ENCODE measurements at places on chromosomes 7 and 10.

DNA sequence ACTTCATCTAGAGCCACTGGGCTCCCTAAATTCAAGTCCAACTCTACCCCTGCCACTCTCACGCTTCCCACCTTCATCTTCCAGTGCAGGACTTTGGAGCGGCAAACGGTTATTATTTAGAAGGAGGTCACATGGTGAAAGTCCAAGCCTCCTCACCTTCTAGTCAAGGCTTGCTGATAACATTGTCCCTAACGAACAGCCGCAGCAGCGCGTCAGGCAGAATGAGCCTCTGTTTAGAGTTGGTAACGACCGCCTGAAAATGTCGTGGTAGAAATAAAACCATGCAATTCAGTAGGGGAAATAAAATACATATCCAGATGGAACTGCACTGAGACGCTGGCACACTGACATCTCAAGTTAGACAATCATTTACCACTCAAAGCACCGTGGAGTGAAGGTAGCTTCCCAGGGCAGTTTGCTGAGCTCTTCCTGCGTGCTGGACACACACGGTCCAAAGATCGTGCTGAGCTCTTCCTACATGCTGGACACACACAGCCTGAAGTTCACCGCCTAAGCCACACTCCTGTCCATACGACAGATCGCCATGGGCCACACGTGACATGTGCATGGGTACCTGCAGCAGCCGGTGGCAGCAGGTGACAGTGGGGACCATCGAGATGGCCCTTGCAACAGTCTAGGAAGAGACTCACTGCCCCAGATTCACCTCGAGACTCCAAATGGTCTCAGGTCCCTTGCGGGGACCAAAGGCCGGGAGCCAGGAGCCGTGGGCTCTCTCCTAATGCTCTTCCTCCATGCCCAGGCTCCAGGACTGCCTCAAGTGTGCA, 323.5 kb downstream of the PTPRN2 start:
- no peak for DNase-seq

DNA sequence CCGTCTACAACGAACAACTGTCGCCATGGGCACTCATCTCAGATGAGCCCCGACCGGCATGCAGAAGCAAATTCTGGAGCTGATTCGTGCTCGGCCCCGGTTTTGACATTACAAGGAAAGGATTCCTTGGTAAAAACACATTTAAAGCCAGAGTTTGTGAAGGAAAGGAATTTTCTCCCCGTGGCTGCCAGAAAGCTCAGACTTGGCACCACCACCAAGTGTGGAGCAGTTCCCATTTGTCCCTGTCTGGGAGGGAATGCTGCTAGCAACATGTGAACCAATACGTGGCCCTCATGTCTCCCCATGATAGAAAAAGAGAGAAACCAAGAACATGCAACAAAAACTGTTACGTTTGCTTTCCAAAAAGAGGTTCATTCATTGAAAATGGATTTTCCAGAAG, 55.2 kb upstream of the DDC start:
- no peak for DNase-seq

DNA sequence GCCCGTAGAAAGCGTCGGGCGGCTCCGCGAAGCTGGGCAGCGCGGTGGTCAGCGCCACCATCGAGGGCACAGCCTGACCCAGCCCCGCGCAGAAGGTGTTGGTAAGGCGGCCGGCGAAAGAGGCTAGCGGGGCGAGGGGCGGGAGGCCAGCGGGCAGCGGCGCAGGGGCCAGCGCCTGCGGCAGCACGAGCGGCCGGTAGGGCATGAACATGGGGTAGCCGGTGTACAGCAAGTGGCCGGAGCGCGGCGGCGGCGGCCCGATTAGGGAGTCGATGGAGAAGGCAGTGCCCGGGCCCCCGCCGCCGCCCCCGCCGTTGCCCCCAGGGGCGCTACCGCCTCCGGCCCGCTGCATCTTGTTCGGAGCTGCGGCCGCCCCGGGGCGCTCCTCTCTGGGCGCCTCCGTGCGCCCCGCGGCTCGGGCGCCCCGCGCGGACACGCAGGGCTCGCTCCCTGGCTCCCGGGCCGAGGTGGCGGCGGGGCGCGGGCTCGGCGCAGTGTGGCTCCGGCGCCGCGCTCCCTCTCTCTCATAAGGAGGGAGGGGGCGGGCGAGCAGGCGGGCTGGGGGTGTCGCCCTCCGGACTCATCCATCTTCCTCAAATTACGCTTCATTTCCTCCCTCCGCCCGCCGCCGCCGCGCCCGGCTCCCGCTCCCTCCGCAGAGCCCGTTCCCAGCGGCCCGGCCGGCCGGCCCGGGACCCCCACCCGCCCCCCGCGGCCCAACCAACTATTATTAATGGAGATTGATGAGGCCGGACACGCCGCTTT, at the start of gene GBX1:
Gene GBX1 (minus strand): TSS at position 498 of the 765 bp plus-strand sequence. CDS start 146 bp downstream, at position 352.
- DNase-seq: peak; percentile 18

DNA sequence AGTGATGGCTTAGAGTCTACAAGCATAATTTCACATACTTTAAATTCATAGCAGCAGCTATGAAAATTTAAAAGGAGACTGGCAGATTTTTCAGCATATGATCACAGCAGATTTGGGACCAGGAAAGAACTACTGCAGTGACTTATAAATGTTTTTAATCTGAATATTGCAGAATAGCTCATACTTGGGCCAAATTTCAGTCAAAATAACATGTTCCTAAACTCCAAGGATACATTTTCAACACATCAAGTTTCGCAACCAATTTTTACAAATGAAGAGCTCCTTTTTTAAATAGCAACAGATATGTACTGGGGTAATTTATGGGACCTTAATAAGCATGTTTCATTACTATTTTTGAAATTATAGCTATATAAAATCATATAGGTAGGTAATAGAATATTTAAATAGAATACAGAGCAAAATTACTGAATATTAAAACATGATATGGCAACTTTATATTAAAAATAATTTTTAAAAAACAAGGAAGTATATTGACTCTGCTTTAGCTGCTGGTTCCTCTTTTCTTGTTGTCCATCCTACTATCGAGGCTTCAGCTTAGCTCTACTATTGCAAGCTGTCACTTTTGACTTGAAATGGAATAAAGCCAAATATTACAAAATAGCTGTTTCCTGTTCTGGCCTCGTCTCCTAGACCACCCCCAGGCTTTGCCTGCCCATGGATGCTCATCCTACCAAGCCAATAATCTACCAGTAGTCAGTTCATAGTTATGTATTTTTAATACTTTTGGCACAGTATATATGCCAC, 123.1 kb downstream of the NRBF2 start:
- DNase-seq: peak; percentile 66

- no peak for DNase-seq
These were observed 130.9 kb downstream of the SND1 start for GRCh38 chr7:127782654-127783559.

- no peak for DNase-seq
These were observed 251.0 kb downstream of the GPR158 start for GRCh38 chr10:25425776-25426175.

DNA sequence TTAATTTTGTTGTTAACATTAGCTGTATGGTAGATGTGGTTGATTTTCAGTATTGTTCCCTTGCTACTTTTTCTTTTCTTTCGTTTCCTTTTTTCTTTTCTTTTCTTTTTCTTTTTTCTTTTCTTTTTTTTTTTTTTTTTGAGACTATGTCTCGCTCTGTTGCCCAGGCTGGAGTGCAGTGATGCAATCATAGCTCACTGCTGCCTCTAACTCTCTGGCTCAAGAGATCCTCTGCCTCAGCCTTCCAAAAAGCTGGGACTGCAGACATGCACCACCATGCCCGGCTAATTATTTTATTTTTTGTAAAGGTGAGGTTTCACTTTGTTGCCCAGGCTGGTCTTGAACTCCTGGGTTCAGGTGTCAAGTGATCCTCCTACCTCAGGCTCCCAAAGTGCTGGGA, 14.4 kb downstream of the SLC26A3 start:
- DNase-seq: no peak
